Osteoblast (primary cell): ENCODE measurements at places on chromosomes 4 and X. TPM values are rescaled to one million over a fixed set of nuclear protein-coding genes. Genes with fewer than 3 reads are reported as not detected.
A peak's percentile ranks its signal among the peaks of the same experiment; 100 is the strongest.

GRCh38 chrX:105299286-105299685, 78.8 kb upstream of the TEX13A start:
- no peak for DNase-seq

DNA sequence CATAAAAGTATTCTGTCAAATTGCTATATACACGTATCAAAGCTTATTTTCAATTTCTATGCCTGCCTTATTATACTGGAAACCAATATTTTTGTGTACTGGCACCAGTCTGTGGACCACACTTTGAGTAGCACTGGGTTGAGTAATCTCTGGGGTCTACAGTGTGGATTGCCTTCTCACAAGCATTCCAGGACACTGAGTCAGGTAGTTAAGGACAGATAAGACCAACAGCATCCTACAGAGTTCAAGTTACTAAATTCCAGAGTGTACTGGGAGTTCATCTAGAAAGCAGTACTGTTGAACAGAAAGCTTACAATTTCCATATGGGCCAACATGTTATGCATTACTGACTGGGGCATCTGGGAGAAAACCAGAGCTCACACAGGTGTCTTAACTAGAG, 61.8 kb downstream of the VMA21 start:
- peak; percentile 25 for DNase-seq

- no peak for DNase-seq
These were observed 6.6 kb downstream of the SCML1 start for GRCh38 chrX:17743913-17744312.

Gene TMEM144
- 6.8 and 8.0 TPM in 2 replicates for total RNA-seq

- peak; percentile 71 for DNase-seq
These were observed 1.5 kb downstream of the LAP3 start for GRCh38 chr4:17578482-17578891.

DNA sequence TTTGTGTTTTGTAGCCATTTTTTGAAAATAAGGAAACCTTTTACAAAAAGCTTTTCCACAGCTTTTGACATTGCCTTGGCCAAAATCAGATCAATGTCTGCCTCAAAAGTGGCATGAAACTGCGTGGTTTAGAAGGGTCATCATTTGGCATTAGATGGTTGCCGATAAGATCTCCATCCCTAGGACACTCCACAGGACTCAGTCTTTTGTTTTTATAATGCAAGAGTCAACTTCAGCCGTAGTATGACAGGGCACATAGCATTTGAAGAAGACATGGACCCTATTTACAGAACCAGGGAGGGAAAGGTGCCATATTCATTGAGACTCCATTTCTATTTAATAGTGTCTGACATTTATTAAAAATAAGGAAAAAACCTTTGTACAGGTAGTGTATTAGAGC, 1.3 kb downstream of the RTL8A start:
- peak; percentile 75 for DNase-seq

Gene PFKFB1
- not detected in 2 replicates for total RNA-seq

GRCh38 chr4:101178731-101179130, 168.6 kb downstream of the PPP3CA start:
- DNase-seq, result no peak

Gene PRAF2
- total RNA-seq, result 12.3 and 15.6 TPM in 2 replicates

Gene BMX
- total RNA-seq, result not detected in 2 replicates

GRCh38 chr4:74451214-74451661, 6.3 kb downstream of the AREG start:
- peak; percentile 74 for DNase-seq
